Suppressor macrophage (primary cell): ENCODE measurements at places on chromosomes 4 and X.
A peak's percentile ranks its signal among the peaks of the same experiment; 100 is the strongest.

GRCh38 chrX:119502727-119503483 lies 34.7 kb downstream of the SLC25A5 start:
- peak; percentile 45 for DNase-seq

GRCh38 chr4:26062215-26062614 lies 148.2 kb downstream of the SMIM20 start:
- no peak for DNase-seq

DNA sequence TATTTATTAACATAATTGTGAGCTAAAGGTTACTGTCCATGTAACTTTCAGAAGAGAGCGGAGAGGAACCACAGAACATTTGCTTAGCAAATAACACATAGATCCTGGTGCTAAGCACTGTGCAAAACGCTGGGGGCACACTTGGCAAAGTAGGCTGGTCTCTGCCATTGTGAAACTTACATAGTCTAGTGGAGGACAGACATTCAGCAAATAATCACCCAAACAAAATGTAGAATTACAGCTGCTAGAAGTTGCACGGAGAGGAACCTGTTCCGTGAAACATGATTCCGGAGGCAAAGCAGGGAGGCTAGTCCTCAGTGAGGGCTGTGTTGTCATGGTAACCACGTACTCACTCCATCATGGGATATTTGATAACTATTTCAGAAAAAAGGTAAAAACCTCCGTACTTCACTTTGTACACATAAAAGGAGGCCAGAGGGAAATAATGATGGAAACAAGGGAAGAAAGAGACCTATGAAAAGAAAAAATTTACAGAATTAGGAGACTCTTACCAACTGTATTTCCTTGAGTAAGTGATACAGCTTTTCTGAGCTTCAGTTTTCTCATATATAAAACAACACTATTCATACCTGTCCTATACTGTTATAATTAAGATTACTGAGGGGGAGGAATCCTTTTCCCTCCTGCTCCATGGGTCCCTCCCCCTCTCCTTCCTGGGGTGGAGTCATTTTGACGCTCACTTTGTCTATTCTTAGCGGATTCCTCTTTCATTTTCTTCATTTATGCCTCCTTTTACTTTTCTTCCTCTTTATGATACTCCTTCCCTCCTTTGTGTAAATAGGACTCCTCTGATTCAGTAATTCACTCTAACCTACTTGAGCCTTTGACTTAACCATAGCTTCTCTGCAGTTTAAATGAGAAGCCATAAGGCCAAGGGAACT lies 825 bp upstream of the RASGEF1B start:
- peak; percentile 79 for DNase-seq

- DNase-seq: no peak
These were observed 35.6 kb downstream of the COL25A1 start for GRCh38 chr4:109266891-109267290.

DNA sequence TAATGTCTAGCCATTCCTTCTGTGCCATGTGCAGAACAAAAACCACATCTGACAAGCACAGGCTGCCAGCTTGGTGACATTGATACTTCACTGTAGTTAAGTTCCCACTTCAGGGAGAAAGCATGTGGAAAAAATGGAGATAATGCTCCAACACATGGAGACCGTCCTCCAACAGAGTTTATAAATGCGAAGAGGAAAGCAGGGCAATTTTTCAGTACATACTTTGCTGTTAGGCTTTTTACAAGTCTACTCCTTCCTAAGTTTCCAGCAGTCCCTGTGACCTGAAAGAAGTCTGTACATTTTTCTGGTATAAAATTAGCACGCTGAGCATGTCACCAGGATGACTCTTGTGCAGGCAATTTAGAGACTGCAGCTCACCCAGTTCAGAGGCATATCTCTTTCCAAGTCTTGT lies 766.9 kb upstream of the IGFBP7 start:
- no peak for DNase-seq

DNA sequence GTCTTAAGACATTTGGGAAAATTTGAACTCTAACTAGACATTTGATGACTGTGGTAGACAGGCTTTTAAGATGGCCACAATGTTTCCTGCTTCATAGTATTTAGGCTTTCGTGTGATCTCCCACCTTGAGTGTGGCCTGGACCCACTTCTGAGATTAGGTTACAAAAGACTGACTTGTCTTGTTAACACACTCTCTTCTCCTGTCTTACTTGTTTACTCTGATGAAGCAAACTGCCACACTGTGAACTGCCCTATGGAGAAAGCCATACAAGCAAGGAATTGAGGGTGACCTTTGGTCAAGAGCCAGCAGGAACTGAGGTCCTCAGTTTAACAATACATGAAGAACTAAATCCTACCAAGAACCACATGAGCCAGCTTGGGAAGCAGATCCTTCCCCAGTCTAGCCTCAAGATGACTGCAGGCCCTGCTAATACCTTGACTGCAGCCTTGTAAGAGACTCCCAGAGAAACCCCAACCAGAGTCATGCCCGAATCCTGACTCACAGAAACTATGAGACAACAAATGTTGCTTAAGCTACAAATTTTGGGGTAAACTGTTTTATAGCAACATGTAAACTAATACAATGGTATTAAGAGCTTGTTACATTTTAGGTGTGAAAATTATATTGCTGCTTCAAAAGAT lies 20.3 kb downstream of the UBA6 start:
- no peak for DNase-seq

DNA sequence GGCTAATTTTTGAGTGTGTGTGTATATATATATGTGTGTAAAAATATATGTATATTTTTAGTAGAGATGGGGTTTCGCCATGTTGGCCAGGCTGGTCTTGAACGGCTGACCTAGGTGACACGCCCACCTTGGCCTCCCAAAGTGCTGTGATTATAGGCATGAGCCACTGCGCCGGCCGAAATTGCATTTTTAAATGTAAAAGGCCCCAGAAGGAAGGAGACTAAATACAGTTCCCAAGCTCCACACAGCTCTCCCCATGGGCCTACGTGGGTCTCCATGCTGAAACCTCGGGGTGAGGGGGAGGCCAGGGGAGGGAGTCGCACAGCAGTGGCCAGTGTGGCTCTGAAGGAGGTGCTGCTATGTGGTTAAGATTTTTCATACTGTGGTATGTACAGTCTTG lies 12.8 kb upstream of the CDKN2AIP start:
- DNase-seq: no peak

DNA sequence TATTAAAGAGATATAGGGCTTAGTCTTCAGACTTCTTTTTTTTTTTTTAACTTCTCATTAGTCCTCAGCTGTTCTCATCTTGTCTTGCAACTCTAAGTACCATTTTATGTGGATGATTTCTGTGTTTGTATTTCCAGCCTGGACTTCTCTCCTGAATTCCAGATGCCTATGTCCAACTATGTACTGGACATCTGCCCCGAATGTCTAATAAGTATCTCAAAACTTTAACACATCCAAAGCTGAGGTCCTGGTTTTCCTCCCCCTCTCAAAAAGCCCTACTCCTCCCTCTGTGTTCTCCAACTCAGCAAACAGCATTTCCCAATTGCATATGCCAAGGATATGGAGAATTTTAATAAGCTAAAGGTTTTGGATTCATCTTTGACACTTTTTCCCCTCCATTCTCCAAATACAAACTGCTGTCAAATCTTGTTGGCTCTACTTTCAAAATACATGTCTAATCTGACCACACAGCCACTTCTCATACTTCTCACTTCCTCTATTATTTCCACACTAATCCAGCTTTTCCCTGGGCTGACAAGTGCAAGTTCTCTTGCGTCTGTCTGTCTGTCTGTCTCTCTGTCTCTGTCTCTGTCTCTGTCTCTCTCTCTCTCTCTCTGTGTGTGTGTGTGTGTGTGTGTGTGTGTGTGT lies 79.8 kb downstream of the CLCN5 start:
- DNase-seq: peak; percentile 13

GRCh38 chrX:9379697-9380551 lies 84.9 kb upstream of the TBL1X start:
- no peak for DNase-seq

DNA sequence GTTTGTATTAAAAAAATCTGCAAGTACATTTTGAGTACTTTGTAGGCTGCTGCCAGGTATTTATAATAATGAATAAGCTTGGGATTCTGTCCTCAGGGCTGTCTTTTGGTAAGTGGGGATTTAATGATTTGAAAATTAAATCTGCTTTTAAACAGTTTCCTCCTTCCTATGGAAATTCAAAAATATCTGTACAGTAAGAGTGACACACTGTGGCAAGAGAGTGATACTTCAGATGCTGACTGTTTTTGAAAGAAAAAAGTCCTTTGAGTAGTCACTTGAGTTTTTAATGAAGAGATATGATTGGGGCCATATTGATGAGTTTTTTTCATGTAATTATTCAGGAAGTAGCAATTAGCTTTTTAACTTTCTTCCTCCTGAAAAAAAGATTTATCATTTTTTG lies 49.2 kb downstream of the SMARCAD1 start:
- DNase-seq: no peak

DNA sequence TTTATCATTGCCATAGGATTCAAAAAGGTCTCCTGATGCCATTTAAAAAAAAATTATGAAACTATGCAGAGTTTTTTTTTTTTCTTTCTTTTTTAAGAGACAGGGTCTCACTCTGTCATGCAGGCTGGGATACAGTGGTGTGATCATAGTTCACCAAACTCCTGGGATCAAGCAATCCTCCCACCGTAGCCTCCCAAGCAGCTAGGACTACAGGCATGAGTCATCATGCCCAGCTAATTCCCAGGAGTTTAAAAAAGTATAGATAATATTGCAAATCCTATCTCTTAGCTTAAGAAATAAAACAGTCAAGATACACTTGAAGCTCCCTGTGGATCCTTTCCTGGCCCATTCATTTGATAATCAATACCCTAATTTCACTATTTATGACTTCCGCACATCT lies 58.6 kb upstream of the PRSS48 start:
- no peak for DNase-seq

DNA sequence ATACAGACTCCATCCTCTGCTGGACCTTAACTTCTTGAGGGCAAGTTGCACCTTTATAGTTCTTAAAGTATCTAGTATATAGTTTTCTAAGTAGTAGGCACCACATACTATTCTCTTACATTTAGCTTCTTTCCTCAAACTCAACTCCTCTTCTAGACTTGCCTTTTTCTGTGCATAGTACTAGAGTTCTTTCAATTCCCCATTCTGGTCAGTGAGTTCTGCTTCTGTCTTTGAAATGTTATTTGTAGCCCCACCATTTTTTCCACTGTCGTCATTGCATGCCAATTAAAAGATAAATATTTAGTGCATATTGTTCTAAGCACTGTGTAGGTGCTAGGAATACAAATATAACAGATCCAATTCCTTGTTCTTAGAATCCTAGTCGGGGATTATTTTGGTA lies 31.6 kb downstream of the CDKL5 start:
- DNase-seq: peak; percentile 6

DNA sequence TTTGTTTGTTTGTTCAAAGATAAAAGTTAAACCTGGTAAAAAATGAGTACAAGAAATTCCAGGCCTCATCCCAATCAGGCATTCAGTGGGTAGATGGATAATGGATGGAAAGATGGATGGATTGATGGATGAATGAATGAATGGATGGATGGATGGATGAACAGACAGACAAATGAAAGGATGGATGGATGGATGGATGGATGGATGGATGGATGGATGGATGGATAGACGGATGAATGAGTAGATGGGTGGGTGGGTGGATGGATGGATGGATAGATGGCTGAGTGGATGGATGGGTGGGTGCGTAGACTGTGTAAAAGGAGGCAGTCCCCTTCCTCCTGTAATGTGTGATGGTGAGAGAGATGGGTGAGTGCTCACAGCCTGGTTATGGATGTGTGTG lies 206.7 kb downstream of the FRMPD4 start:
- DNase-seq: no peak

DNA sequence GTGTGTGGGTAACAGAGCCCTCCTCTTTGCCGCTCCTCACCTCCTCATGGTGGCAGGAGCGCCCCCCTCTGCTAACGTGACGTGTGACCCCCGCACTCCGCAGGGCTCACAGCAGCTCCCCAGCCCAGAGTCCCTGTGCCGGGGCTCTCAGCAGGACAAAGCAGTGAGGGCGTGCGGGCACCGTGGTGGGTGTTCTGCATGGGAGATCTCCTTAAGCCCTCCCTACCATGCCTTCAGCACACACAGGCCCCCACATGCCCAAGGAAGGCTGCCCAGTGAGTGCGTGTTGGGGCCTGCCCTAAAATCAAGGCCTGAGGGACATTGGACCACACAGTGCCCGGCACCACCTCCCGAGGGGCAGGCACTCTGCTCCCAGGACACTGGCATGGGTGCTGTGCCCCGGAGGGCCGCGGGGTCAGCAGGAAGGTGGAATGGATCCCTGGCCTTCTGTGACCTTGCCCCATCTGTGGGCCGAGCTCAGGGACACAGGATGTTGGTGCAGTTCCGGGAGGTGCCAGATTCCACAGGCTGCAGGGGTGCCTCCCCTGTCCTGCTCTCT lies 10.1 kb downstream of the PSAPL1 start:
- DNase-seq: no peak

DNA sequence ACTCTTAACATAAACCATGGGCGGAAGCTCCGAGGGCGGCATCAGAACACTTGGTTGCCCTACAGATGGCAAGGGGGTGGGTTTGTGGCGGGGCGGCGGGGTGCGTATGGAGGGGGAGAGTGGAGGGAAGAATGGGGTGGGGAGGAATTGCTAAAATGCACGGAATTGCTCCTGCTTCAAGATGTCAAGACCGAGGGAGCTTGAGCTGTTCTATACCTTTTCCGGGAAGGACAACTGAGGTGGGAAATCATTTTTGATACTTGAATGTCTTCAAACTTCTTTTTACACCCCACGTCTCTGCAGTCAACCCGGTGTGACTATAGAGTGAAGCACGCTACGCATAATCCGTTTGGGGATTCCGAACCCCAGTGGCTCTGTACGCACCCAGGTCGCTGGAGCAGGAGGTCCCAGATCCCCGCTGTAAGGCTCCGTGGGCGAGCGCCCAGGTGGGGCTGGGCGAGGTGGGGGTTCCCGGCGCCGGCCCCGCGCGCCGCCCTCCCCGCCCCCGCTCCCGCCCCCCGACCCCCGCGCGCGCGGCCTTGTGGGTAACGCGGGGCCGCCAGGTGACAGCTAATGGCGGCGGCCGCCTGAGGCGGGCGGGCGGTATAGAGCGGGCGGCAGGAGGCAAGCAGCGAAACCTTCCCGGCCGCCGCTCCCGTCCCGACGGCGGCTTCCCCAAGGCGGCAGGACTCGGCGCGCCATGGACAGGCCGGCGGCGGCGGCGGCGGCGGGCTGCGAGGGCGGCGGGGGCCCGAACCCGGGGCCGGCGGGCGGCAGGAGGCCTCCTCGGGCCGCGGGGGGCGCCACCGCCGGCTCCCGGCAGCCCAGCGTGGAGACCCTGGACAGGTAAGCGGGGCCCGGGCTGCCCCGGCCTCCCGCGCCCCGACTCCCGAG lies at the start of gene MTMR1:
Gene MTMR1 (plus strand): TSS at position 566 of the 894 bp plus-strand sequence. CDS start 135 bp downstream, at position 701.
- DNase-seq: peak; percentile 47

DNA sequence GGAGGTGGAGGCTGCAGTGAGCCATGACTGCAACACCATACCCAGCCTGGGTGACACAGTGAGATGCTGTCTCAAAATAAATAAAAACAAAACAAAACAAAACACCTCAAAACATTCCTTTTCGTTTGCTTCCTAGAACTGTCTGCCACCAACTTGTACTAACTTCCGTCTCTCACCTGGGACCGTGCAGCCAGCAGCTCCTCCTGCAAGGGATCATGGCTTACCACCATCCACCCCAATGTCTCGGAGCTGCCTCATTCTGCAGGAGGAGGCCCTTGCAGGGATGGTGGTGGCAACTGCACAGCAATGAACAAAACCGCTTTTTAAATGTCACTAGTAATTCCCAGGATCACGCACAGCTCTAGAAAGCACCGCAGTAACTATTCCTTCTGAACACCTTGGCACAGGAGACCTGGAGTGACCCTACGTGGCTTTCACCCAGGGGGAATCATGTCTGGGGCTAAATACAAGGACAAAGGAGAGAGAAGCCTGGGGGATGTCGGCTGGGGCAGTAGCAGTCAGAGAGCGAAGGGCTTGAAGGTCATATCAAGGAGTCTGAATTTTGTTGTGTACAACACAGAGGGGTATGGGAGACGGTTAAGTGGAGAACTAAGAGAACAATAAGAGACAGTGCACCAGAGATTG lies 17.4 kb upstream of the KIAA0232 start:
- no peak for DNase-seq
